Calu3 (cell line): ENCODE measurements at places on chromosomes 3 and 15. TPM values are rescaled to one million over a fixed set of nuclear protein-coding genes. Genes with fewer than 3 reads are reported as not detected.

DNA sequence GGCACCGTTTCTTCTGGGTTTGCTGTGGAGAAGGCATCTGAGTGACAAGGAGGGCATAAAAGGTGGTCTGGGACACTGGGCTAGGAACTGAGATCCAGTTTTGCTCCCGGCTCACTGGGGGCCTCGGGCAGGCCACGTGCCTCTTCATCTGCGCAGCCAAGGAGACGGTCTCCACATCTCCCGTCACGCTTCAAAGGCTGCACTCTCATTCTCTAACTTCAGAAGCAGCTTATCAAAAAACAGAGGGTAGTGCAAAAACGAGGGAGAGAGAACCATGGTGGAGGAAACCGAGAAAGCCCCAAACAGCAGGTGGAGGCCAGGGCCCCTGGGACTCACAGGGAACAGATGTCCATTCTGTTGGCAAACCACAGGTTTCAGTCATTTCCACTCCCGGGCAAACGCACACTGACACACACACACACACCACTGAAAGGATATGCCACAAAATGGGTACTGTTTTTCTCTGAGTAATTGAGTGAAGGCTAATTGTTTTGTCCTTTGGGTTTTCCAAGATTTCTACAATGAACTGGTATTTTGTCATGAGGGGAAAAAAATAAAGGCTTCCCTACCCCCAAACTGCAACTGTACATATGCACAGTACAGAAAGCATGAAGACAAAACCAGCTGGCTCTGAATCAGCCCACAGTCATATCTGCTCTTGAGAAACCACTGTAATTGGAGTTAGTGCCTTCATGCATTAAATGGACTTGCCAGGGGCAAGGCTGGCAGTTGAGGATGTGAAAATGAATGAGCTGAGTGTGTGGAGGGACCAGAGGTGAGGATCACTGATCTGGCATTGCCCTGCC is 71.9 kb downstream of the MGLL start:
- H3K36me3 ChIP-seq, result peaks cover 15% of the 10 kb centered on the region
- H3K27me3 ChIP-seq, result no peaks in the 10 kb centered on the region
- DNase-seq, result no peak
- no peak overlapping the region for H3K4me3 ChIP-seq
- no peak overlapping the region for H3K27ac ChIP-seq
- H3K4me1 ChIP-seq, result peaks cover 62% of the 10 kb centered on the region

GRCh38 chr3:140187028-140187427 is 252.0 kb downstream of the CLSTN2 start:
- no peaks in the 10 kb centered on the region for H3K4me1 ChIP-seq
- H3K4me3 ChIP-seq, result no peak overlapping the region
- H3K27ac ChIP-seq, result no peak overlapping the region
- DNase-seq, result no peak
- H3K36me3 ChIP-seq, result no peaks in the 10 kb centered on the region
- H3K27me3 ChIP-seq, result peaks cover 19% of the 10 kb centered on the region

DNA sequence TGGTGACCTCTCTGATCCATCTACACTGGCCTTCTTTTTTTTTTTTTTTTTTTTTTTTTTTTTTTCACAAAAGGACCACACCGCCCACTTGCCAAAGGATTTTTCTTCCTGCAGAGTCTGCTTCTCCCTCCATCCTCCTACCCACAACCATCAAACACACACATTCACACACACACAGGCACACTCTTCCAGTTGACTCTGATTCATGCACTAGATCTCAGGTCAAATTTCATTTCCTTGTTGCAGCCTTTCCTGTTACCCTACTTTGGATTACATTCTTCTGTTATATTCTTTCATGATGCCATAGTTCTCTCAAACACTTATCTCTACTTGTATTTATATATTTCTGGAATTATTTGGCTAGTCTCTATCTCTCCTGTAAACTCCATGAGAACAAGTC is 133.9 kb downstream of the STAC start:
- H3K27ac ChIP-seq, result peak overlapping the region; percentile 4
- H3K27me3 ChIP-seq, result no peaks in the 10 kb centered on the region
- peak; percentile 32 for DNase-seq
- H3K4me3 ChIP-seq, result no peak overlapping the region
- peaks cover 14% of the 10 kb centered on the region for H3K4me1 ChIP-seq
- H3K36me3 ChIP-seq, result no peaks in the 10 kb centered on the region

DNA sequence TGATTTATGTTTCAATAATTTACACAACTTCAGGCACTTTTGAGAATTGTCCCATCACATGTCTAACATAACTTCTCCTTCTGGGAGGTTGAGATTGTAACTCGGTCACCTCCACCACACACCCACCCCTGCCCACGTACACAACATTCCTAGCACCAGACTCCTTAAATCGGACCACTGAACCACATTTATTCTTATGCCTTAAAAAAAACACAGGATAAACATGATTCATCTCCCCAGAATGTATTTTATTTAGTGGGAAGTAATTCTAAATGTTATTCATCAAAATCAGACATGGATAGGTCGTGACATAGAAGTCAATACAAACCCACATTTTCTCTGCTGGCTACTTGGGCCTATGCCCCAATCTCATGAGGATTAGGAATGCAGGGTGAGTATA is 3.0 kb downstream of the SNTN start:
- H3K4me1 ChIP-seq, result peaks cover 10% of the 10 kb centered on the region
- no peak overlapping the region for H3K27ac ChIP-seq
- no peak for DNase-seq
- no peaks in the 10 kb centered on the region for H3K36me3 ChIP-seq
- no peaks in the 10 kb centered on the region for H3K27me3 ChIP-seq
- H3K4me3 ChIP-seq, result no peak overlapping the region

- DNase-seq, result no peak
- no peak overlapping the region for H3K27ac ChIP-seq
- no peaks in the 10 kb centered on the region for H3K4me1 ChIP-seq
- no peak overlapping the region for H3K4me3 ChIP-seq
- H3K27me3 ChIP-seq, result peaks cover 9% of the 10 kb centered on the region
- no peaks in the 10 kb centered on the region for H3K36me3 ChIP-seq
Measured at GRCh38 chr3:16236030-16236639, 28.6 kb downstream of the DPH3 start.

- no peak overlapping the region for H3K4me3 ChIP-seq
- no peak overlapping the region for H3K27ac ChIP-seq
- peaks cover 6% of the 10 kb centered on the region for H3K36me3 ChIP-seq
- peaks cover 20% of the 10 kb centered on the region for H3K4me1 ChIP-seq
- peaks cover 43% of the 10 kb centered on the region for H3K27me3 ChIP-seq
- DNase-seq, result no peak
Measured at GRCh38 chr15:77907824-77908751, 169.4 kb downstream of the TBC1D2B start.

- DNase-seq, result no peak
- H3K4me3 ChIP-seq, result no peak overlapping the region
- no peak overlapping the region for H3K27ac ChIP-seq
- H3K27me3 ChIP-seq, result peaks cover 54% of the 10 kb centered on the region
Measured at GRCh38 chr15:73485372-73485771, 42.4 kb downstream of the REC114 start.

DNA sequence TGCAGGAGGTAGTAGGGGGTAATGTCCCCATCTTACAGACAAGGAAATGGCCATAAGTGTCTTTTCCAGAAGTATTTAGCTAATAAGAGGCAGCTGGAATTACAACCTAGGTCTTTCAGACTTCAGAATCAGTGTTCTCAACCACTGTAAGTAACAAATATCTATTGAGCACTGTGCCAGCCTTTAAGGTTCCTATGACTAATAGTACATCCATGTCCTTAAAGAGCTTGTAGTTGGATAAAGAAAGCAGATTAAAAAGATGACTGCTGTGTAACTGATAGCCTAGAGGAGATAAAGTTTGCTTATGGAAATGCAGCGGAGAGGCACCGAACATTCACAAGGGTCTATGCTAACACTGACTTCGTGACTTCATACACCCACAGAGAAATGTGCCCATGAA is 136.0 kb downstream of the KCNMB2 start:
- H3K27me3 ChIP-seq, result no peaks in the 10 kb centered on the region
- no peak overlapping the region for H3K4me3 ChIP-seq
- no peaks in the 10 kb centered on the region for H3K36me3 ChIP-seq
- H3K4me1 ChIP-seq, result peaks cover 13% of the 10 kb centered on the region
- DNase-seq, result no peak
- H3K27ac ChIP-seq, result no peak overlapping the region

GRCh38 chr3:59759298-59760031 is 709.6 kb upstream of the CFAP20DC start:
- no peaks in the 10 kb centered on the region for H3K27me3 ChIP-seq
- H3K4me3 ChIP-seq, result no peak overlapping the region
- no peak for DNase-seq
- H3K4me1 ChIP-seq, result no peaks in the 10 kb centered on the region

- no peak overlapping the region for H3K4me3 ChIP-seq
- H3K27ac ChIP-seq, result no peak overlapping the region
- H3K36me3 ChIP-seq, result no peaks in the 10 kb centered on the region
- DNase-seq, result no peak
- H3K4me1 ChIP-seq, result no peaks in the 10 kb centered on the region
Measured at GRCh38 chr3:136703429-136703828, 48.7 kb downstream of the STAG1 start.

The ACTR8 gene
- total RNA-seq, result 21.5 and 28.1 TPM in 2 replicates

DNA sequence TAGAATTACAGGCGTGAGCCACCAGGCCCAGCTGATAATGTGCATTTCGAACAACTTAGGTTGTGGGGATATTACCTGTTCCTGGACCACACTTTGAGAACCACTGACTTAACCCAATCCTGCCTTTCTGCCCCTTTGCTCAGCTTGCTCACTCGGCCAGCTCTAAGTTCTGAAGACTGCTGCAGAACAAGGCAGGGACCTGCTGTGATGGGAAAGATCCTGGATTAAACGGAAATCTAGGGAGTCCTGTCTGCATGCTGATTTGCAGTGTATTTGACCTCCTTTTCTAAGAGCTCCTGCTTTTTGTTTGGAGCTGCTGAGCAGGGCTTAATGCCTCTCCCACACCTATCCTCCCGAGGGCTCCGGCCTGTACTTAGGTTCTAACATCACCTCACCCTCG is 2.9 kb downstream of the LTK start:
- H3K4me3 ChIP-seq, result no peak overlapping the region
- no peaks in the 10 kb centered on the region for H3K4me1 ChIP-seq
- no peak overlapping the region for H3K27ac ChIP-seq

GRCh38 chr15:56244038-56244810 is 545 bp upstream of the RFX7 start:
- no peaks in the 10 kb centered on the region for H3K27me3 ChIP-seq
- H3K27ac ChIP-seq, result peak overlapping the region; percentile 78
- H3K4me1 ChIP-seq, result peaks cover 39% of the 10 kb centered on the region
- peak overlapping the region; percentile 87 for H3K4me3 ChIP-seq
- peak; percentile 58 for DNase-seq

The MUSTN1 gene
- 0.66 TPM in 1 of 2 replicates, not detected in the other for total RNA-seq

DNA sequence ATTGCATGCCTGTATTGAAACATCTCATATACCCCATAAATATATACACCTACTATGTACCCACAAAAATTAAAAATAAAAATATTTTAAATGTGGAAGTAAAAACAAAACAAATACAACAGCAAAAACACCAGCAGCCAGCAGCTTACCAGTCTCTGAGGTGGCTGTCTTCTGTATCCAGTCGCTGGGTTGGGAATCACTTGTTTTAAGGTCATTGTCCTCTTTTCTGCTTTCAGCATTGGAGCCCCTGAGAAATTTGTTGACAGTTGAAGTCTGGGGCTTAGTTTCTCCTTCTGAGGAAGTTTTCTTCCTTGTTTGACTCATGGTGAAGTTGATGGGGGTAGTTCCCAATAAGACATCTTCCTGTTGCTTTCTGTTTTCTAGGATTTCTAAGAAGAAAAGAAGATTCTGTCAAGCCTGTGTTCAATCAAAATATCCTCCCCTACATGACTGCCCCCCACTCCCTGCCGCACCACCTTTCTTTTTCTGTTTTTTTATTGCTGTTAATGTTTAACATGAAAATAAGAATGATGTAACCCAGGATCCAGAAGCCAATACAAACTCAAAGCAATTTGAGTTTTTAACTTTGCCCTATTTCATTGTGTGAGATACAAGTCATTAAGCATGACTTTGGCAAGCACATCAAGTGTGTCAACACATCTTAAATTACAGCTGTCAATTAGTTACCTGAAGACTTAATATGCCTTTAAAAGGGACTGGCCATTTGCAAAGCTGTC is at the start of gene LRRC31:
LRRC31 (minus strand) TSS at position 452 of the 737 bp plus-strand sequence; CDS start at position 324, 128 bp downstream.
- H3K27ac ChIP-seq, result peak within 1 kb of the TSS; percentile 58
- H3K4me1 ChIP-seq, result peaks cover 35% of the 10 kb centered on the region
- H3K36me3 ChIP-seq, result peaks cover 8% of the 10 kb centered on the region
- peak within 1 kb of the TSS; percentile 54 for H3K4me3 ChIP-seq

DNA sequence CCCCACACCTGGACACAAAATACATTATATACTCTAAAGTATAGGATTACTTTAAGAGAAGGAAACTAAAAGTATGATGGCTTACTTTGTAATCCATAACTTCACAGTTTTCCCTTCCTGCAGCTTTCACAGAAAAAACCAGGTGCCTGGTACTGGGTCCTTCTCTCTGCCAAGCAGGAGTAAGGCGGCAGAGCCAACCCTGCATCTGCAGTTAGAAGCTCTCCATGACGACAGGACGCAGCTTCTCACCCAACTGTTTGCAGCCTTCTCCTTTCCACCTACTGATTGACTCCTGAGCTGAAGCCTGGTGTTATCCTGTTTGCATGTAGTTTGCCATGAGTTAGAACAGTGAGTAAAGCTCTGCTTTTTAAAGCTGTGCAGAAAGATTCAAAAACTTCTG is 6.7 kb downstream of the MRAS start:
- no peak for DNase-seq
- no peak overlapping the region for H3K4me3 ChIP-seq
- H3K36me3 ChIP-seq, result no peaks in the 10 kb centered on the region
- H3K27me3 ChIP-seq, result peaks cover 35% of the 10 kb centered on the region

The ABCC5 gene
- 33.8 and 39.1 TPM in 2 replicates for total RNA-seq

The ECT2 gene
- total RNA-seq, result 170 and 201 TPM in 2 replicates

GRCh38 chr3:140296796-140297352 is 361.9 kb downstream of the CLSTN2 start:
- peaks cover 44% of the 10 kb centered on the region for H3K27me3 ChIP-seq
- no peak overlapping the region for H3K4me3 ChIP-seq
- H3K27ac ChIP-seq, result no peak overlapping the region
- DNase-seq, result no peak
- H3K36me3 ChIP-seq, result no peaks in the 10 kb centered on the region

The TGM5 gene
- total RNA-seq, result not detected in 2 replicates

The ZNF774 gene
- total RNA-seq, result 6.2 and 10.4 TPM in 2 replicates

GRCh38 chr15:61083081-61083787 is 145.9 kb downstream of the RORA start:
- H3K4me3 ChIP-seq, result no peak overlapping the region
- DNase-seq, result no peak
- H3K27me3 ChIP-seq, result peaks cover 81% of the 10 kb centered on the region
- H3K4me1 ChIP-seq, result no peaks in the 10 kb centered on the region

The COL6A6 gene
- not detected in 2 replicates for total RNA-seq

DNA sequence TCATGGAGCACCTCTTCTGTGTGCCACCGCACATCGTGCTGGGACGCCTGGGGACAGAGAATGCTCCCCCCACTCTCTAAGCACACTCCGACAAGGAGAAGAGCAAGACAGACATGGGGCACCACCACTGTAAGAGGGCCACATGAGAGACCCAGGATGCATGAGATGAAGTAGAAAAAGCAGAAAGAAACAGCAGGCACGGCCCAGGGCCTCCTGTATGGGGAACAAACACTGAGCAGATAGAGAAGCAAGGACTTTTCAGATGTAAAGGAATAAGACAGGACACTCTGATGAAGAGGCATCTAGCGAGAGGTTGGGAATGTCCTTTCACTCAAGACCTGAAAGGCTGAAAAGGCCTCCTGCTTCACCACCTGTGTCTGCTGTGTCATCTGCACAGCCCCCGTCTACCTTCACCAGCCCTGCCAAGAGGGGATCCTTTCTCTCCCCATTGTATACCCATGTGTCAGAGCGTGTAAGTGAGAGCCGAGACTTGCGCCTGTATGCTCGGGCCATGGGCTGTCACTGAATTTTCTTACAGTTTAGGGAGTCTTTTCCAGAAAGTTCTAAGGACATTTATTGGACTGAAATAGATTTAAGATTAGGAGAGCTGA is 125.6 kb downstream of the LRRK1 start:
- H3K4me1 ChIP-seq, result no peaks in the 10 kb centered on the region
- no peak for DNase-seq
- H3K27ac ChIP-seq, result no peak overlapping the region
- H3K36me3 ChIP-seq, result peaks cover 5% of the 10 kb centered on the region
- no peak overlapping the region for H3K4me3 ChIP-seq

The ITIH1 gene
- total RNA-seq, result 0.47 and 1.0 TPM in 2 replicates
